Activated CD4-positive, alpha-beta T cell treated with anti-CD3 and anti-CD28 coated beads, Interleukin-2, amount 50 U/mL, for 48 hours (primary cell): ENCODE measurements at places on chromosomes 7 and 10.

DNA sequence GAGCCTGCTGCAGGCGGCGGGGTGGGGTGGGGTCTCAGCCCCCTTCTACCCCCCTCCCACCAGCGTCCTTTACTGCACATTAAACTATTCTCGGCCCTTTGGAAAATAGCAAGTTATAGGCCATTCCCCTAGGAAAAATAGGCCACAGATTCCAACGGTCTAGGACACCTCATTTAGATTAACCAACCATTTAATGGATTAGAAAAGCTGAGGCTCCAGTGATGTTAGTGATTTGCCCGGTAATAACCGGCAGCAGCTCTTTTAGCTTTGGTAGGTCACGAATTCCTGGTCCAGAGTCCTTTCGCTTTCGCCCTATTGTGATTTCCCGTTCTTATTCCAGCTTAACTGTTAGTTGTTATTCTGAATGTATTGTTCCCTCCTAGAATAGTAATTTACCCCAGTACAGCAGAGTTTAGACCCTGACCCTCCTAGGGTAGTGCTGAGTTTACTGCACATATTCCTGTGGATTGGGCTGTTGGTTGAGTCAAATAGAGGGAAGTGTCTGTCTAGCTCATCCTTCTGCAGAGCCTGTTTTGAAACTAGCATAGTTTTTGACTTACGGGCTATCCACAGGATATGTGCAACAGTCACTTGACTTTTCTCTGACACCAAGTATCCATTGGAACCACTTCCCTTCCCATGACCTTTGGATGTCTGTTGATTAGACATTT lies 754 bp downstream of the GSTO1 start:
- no peak for DNase-seq

GRCh38 chr7:68246189-68246633 lies 1249.6 kb downstream of the TYW1 start:
- DNase-seq = no peak

GRCh38 chr7:84844771-84845170 lies 342.1 kb downstream of the SEMA3D start:
- no peak for DNase-seq

DNA sequence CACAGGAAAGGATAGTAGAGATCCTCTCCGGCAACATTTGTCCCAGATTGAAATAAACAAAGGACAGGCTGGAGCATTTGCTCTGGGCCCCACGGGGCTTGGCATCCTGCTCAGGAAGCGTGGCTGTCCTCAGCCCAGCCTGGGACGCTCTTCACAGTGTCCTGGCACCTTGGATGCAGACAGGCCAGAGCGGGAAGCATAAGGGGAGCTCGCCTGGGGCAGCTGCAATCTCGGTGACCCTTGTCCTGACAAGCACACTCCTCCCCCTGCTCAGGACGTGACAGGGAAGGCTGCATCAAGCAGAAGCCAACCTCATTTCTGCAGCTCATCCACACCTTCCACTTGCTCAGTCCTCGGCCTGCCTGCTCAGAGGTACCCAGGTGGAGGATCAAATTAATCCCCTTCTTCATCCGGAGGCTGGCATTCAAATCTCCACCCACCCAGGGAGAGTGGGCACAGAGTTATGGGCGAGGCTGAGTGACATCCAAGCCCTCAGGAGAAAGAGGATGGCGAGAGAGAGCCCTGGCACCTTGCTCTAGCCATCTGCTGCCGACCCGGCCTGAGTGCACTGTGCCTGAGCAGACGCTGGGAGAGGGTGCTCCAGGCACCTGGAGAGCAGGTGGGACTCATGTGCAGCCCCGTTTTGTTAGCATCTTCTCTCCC lies 47.6 kb downstream of the ABRAXAS2 start:
- DNase-seq = no peak

DNA sequence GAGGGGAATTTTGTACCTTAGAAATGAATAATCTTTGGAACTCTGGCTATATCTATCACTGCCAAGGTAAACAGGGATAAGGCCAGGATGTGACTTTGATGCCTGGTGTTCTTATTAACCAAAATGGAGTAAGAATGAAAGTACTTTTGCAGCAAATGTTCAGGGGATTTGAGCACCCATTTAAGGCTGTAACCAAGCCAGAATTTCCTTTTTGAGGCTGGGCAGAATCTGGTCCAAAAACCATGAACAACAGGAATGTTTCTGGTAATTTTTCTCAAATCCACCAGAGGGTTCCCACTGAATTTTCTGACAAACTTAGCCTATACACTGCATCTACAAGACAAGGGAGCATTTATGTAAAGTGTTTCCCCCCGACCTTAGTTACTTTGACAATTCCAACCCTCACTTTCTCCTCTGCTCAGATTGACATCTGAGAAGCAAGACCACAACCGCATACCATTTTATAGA lies 120.6 kb downstream of the BAMBI start:
- DNase-seq = no peak

DNA sequence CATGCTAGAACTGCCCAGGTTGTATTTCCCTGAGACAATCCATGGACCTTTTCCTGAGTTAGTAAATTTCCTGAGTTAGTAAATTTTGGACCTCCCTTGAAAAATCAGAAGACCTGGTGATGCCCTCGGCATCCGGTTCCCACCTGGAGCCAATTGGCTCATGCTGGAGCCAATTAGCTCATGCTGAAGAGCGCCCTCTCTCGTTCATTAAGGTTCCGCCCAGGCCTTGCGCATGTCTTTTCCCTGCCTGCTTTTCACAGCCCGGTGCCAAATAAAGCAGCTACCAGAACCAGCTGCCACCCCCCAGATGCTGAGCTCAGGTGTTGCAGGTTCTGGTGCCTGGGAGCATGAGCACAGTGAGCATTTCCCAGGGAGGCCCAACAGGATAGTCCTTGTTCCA lies 96.2 kb downstream of the APBB1IP start:
- DNase-seq = peak; percentile 16

DNA sequence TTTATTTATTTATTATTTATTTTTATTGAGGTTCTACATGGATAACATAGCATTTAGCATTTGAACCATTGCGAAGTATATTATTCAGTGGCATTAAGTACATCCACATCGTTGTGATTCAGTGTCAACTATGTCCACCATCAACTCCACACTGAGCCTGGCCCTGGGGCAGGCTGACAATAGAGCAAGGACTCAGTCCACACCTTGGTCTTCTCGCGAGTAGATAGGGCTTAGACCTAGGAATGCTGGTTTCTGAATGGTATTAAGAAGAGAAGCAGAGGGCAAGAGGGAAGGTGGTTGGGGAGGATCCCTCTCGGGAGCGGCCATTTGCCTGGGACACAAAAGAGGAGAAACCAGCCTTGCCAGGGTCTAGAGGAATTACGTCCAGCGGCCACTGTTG lies 599.2 kb upstream of the MGMT start:
- no peak for DNase-seq

GRCh38 chr7:137527634-137528033 lies 184.1 kb upstream of the PTN start:
- no peak for DNase-seq

GRCh38 chr7:100888988-100889750 lies at the start of gene UFSP1:
UFSP1 (minus strand) TSS chr7:100889715; CDS start chr7:100889271, 444 bp downstream.
- DNase-seq = no peak

DNA sequence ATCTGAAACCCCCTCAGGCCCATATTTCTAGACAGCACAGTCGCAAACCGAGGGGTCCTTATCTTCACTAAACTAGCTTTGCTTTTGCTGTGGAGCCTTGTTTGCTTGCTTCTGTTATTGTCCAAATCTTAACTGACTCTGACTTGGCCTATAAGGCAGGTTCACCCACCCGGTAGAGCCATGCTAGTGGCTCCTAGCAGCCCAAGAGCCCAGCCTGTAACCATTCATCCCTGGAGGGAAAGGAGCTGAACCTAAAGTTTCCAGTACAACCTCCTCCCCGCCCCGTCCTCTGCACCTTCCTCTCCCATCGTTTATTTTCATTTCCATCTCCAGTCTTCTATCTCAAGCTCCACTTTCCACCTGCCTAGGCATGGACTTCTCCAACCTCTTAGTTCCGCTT lies 345.7 kb downstream of the PTPRN2 start:
- no peak for DNase-seq

GRCh38 chr7:12196386-12196785 lies 14.7 kb upstream of the TMEM106B start:
- DNase-seq = no peak

DNA sequence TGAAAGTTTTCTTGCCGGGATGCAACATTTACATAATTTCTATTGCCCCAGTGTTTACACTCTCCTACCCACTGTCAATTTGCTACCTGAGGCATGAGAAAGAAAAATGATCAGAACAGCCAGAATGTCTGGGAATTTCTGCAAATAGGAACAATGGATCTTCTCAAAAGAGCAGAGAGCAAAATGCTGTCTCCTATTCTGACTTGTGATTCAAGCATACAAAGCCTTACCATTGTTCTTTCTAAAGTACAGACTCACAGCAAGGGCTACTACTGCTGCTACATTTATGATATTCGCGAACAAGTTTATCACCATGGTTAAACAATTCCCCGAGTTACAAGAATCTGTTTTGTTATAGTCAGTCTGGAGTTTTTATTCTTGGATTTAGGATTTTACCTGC lies 329.9 kb upstream of the CELF2 start:
- no peak for DNase-seq

DNA sequence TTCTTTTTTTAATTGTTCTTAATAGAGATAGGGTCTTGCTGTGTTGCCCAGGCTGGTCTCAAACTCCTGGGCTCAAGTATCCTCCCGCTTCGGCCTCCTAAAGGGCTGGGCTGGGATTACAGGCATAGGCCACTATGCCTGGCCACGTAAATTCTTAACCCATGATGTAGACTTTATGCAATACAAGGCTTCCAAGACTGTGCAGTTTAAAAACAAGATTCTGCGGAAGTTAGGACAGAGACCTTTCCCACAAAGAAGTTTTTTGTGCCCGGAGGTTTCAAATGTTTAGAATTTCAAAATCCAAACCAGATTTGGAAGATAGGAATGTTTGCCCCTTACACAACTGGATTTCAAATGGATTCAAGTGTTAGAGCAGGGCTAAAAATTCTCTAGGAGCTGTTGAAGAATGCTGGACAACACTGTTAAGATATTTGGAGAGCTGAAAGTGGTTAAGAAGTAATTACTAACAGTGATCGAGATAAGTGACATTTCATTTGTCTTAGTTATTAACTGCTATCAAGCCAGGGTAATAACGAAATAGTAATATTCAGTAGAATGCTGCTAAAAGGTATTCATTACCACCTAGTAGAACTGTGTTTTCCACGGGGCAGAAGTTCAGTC lies 7.4 kb downstream of the APBB1IP start:
- DNase-seq = no peak

DNA sequence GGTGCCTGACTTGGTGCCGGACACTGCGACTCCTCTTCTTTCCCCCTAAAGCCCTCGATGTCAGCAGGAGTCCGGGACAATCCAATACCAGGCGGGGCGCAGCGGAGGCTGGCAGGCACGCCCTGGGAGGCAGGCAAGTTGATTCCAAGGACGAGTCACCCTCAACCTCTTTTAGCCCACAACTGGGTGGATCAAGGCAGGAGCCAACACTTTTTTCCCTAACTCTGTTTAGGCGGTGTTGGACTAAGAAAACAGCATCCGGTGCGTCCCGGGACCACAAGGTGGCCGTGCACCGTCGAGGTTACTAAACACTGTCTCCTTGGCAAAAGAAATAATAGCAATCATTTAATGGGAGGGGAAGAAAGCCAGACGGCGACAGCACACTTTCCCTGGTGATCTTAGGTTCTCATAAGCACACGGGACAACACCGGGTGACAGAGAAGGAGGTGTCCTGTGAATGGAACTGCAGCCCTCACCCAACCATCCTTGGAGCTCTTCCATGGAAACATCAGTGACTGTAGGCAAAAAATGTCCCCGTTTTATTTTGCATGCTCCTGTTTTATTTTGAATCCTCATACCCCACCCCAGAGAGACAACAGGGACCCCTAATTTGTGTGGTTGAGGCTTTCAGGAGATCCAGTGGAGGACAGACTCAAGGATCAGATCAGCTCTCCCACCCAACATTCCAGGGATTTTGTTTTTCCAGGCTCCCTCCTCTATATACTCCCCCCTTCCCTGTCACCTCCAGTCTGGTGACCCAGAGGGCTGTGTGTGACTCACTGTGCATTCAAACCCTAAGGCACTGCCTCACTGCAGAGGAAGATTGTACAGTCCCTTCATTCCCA lies 1.3 kb upstream of the CALCR start:
- no peak for DNase-seq

GRCh38 chr7:95828824-95829790 lies 56.8 kb downstream of the DYNC1I1 start:
- no peak for DNase-seq

- no peak for DNase-seq
These were observed 92.0 kb downstream of the LYZL2 start for GRCh38 chr10:30537586-30537985.

DNA sequence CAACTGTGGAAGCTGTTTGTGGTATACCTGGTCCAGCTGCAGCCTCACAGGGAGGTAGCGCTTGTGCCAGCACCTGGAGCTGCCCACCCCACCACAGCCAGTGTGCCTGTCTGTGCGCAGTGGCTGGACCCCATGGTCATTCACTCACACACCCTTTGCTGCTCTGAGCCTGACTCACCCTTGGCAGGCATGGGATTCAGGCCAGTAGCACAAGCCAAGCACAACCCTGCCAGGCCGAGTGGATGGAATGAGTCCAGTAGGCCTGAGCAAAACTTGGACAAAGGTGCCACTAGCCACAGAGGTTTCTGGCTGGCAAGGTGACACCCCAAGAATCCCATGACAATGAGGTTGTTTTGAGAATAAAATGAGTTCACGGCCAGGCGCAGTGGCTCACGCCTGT lies 19.0 kb downstream of the RBM48 start:
- DNase-seq = no peak
